ENCODE measurements at places on chromosomes 12 and 14.

DNA sequence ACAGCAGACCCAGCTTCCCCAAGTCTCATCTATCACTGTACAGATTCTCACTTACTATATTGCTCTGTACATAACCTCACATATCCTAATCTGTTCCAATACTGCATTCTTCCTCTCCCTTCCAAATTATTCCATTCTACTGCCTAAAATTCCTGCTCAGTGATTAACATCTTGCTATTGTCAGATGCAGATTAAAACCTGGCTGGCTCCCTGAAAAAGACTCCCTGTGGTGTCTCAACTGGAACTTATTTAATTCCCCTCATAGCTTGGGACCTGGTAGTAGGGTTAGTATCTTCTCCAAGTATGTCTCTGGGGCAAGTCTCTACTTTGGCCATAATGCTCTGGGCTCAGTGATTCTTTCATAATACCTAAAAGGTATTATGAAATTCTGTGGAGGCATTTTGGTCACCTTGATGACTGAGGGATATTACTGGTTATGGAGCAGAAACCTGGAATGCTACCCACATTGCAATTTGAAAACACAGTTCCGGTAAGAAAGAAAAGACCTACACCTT, 55.8 kb downstream of the PAWR start:
- no peak for DNase-seq

DNA sequence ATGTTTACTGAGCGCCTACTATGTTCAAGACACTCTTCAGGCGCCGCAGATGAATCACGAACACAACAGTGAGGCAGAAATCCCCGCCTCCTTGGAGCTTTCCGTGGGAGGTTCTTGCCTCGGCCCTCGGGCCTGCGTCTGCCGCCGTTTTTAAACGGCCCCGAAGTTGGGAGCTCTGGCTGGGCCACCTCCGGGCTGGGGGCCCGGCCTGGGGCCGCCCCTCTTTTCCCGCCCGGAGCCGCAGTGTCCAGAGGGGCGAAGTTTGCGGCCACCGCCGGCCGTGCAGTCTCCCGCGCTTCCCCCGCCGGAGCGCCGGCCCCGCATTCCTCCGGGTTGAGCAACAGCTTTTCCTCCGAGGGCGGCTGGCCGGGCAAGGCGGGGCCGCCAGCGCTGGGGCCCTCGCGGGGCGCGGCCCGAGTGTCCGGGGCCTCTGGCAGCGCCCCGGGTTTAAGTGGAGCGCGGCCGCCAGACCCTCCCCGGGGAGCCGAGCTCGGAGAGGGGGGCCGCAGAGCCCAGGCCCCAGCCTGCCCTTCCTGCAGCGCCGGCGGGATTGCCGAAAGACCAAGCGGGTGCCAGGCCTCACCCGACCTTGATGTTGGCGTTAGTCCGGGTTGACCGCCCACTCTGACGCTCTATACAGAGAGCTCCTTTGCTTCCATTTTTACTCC, 18.7 kb upstream of the CTDSP2 start:
- DNase-seq: no peak

- DNase-seq: no peak
These were observed 26.5 kb upstream of the POC1B start for GRCh38 chr12:89552376-89552775.

DNA sequence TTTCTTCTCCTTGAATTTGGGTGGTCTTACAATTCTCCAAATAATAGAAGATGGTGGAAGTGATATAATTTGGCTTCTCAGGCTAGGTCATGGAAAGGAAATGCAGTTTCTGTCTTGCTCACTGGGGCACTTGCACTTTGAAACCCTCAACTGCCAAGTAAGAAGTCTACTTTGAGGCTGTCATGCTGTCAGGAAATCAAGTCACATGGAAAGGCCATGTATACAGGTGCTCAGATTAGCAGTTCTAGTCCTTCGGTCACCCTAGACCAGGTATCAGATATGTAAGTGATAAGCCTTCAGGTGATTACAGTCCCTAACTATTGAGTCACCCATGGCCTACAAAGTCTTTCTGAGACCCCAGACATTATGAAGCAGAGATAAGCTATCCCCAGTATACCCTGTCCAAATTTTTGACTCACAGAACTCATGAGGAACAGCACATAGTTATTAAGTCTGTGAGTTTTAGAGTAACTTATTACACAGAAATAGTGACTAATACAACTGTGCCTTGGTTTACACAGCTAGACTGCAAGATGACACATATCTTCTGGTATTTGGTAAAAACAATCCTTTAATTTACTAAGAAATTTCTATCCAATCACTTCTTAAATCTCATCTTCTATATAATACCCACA, 26.3 kb upstream of the BBS10 start:
- DNase-seq: no peak

GRCh38 chr14:29637411-29637810, 290.2 kb downstream of the PRKD1 start:
- no peak for DNase-seq

All from stimulated activated CD8-positive, alpha-beta memory T cell treated with anti-CD3 and anti-CD28 coated beads, Interleukin-15, amount 100 ng/mL, for 24 hours (primary cell).